Bronchus fibroblast of lung (primary cell): ENCODE measurements at places on chromosomes 11 and 22. TPM values are rescaled to one million over a fixed set of nuclear protein-coding genes. Genes with fewer than 3 reads are reported as not detected.

IGF2 gene
- total RNA-seq: 19.8 and 21.6 TPM in 2 replicates

MRGPRX3 gene
- total RNA-seq: not detected in 2 replicates

CRYBB1 gene
- total RNA-seq: not detected in 2 replicates

CBLIF gene
- total RNA-seq: not detected in 2 replicates

LMNTD2 gene
- total RNA-seq: 0.59 and 0.84 TPM in 2 replicates

OR2AG2 gene
- total RNA-seq: under 0.01 and 0.15 TPM in 2 replicates

OR52I2 gene
- not detected in 2 replicates for total RNA-seq

SAC3D1 gene
- total RNA-seq: 25.7 and 27.9 TPM in 2 replicates

CCDC116 gene
- total RNA-seq: not detected in 2 replicates

KRTAP5-10 gene
- not detected in 2 replicates for total RNA-seq

GAS2 gene
- total RNA-seq: 1.5 and 2.2 TPM in 2 replicates

GRM5 gene
- under 0.01 TPM in 1 of 2 replicates, not detected in the other for total RNA-seq

NFAM1 gene
- total RNA-seq: not detected in 2 replicates

KCNQ1 gene
- total RNA-seq: under 0.01 TPM in 1 of 2 replicates, not detected in the other

TUBA8 gene
- total RNA-seq: 0.50 and 0.59 TPM in 2 replicates
